ENCODE measurements at places on chromosomes 12 and 14. TPM values are rescaled to one million over a fixed set of nuclear protein-coding genes. Genes with fewer than 3 reads are reported as not detected.

Gene GPX2
- not detected for total RNA-seq

Gene SLC25A21
- 1.8 TPM for total RNA-seq

Gene TC2N
- total RNA-seq = 5.9 TPM

Gene FAM222A
- total RNA-seq = 8.5 TPM

Gene PPP1R1A
- total RNA-seq = not detected

GRCh38 chr12:132664206-132665148, 22.7 kb downstream of the POLE start:
- DNase-seq = no peak

- no peak for DNase-seq
Observed at GRCh38 chr12:104187446-104188155, 28.0 kb upstream of the TXNRD1 start.

GRCh38 chr14:89504602-89505313, 87.7 kb upstream of the FOXN3 start:
- no peak for DNase-seq

DNA sequence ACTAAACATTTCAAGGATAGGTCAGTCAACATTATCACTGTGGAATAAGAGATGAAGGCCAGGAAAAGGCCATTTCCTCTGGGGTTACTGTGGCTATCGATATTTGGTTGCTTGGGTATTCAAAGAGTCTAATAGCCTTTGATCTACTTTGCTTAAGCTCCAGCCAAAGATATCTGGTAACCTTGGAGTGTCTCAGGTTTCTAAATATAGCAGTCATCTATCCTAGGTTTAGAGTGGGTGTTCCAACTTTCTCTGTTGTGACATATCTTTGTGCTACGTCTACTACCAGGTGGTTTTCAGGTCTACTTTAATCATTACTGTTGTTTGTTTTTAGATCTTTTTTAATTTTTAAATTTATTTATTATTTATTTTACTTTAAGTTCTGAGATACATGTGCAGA, 42.4 kb downstream of the RDH12 start:
- no peak for DNase-seq

GRCh38 chr12:40692765-40693206, 547 bp downstream of the CNTN1 start:
- DNase-seq = no peak

- peak; percentile 82 for DNase-seq
Observed at GRCh38 chr12:98725476-98726247, 80.6 kb downstream of the APAF1 start.

DNA sequence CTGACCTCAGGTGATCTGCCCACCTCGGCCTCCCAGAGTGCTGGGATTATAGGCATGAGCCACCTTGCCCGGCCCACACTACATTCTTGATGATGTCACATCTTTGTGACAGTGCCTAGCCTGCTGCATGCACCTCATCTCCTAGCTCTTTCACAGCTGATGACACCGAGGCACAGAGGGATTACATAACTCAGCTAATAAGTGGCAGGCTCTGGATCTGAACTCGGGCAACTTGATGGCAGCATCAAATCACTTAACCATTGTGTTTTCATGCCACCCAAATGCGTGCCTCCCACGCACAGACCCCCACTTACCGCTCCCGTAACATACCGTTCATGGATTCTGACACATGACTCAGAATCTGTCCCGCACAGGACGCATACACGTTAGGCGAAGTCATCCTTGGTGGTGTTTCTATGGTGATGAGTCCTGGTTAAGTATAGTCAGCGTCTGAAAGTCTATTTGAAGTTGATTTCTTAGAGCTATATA, 7.4 kb downstream of the TMEM120B start:
- DNase-seq = no peak

DNA sequence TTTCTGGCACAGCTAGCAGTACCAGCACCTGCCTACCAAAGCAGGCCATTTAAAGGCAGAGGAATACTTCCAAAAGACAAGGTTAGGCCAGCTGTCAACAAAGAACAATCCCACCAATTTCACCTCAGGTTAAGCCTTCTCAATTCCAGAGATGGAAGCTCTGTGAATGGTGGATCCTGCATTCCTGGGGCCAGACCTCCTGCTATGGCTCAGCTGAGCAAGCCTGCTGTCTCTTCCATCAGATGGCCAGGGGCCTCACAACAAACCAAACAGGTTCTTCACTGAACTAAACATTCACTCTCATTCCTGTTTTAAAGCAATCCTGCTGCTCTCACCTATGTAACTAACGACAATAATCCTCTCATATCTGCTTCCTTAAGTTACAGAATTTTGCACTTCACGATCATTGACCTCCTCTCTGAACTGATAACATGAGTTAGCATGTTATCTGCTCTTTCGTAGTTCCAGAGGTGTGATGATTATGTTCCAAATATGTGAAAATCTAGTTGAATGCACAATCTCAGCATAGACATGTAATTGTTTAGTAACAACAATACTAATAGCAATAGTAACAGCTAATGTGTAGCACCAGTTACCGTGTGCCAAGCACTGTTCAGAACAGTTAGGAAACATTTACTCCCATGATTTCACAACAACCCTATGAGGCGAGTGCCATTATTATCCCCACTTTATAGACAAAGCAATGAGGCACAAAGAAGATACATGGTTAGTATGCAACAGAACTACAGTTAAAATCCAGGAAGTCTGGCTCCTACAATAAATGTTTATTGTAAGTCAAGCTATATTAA, 73.2 kb downstream of the SLC2A13 start:
- DNase-seq = no peak
